A549 treated with RU486 at 1 μM for 4 hours (cell line): ENCODE measurements at places on chromosomes 7 and 10. TPM values are rescaled to one million over a fixed set of nuclear protein-coding genes. Genes with fewer than 3 reads are reported as not detected.

RELN gene
- total RNA-seq, result 0.12 to 0.13 TPM in 2 of 5 replicates, not detected in the others

HOXA10 gene
- 6.4 to 8.3 TPM (median 7.5 TPM) in 5 replicates for total RNA-seq

DKK1 gene
- total RNA-seq, result 328 to 429 TPM (median 377 TPM) in 5 replicates

OPN4 gene
- not detected in 5 replicates for total RNA-seq

ZNF467 gene
- 0.78 to 2.0 TPM (median 1.1 TPM) in 5 replicates for total RNA-seq

HNRNPF gene
- total RNA-seq, result 290 to 342 TPM (median 327 TPM) in 5 replicates

FGFBP3 gene
- total RNA-seq, result 1.8 to 3.1 TPM (median 2.7 TPM) in 5 replicates

ZNF485 gene
- total RNA-seq, result 1.3 to 1.9 TPM (median 1.7 TPM) in 5 replicates

PRTFDC1 gene
- 17.1 to 21.6 TPM (median 18.2 TPM) in 5 replicates for total RNA-seq

ZNF746 gene
- total RNA-seq, result 13.8 to 20.1 TPM (median 17.5 TPM) in 5 replicates

SDK1 gene
- 0.31 to 0.74 TPM (median 0.37 TPM) in 5 replicates for total RNA-seq

OR2A1 gene
- total RNA-seq, result not detected in 5 replicates

TDRD1 gene
- total RNA-seq, result not detected in 5 replicates

CPVL gene
- total RNA-seq, result 0.14 to 0.34 TPM (median 0.28 TPM) in 5 replicates

VSTM4 gene
- total RNA-seq, result 0.29 to 0.44 TPM (median 0.36 TPM) in 5 replicates

AGAP6 gene
- total RNA-seq, result 7.3 to 9.7 TPM (median 9.0 TPM) in 5 replicates

CASP7 gene
- total RNA-seq, result 35.0 to 42.5 TPM (median 36.9 TPM) in 5 replicates

DYDC2 gene
- total RNA-seq, result 0.07 to 0.16 TPM (median 0.13 TPM) in 3 of 5 replicates, not detected in the others

NET1 gene
- total RNA-seq, result 62.3 to 83.7 TPM (median 76.0 TPM) in 5 replicates

RNF32 gene
- total RNA-seq, result 0.77 to 2.1 TPM (median 1.2 TPM) in 5 replicates
